ENCODE measurements at places on chromosomes 13 and 19. TPM values are rescaled to one million over a fixed set of nuclear protein-coding genes. Genes with fewer than 3 reads are reported as not detected.

DNA sequence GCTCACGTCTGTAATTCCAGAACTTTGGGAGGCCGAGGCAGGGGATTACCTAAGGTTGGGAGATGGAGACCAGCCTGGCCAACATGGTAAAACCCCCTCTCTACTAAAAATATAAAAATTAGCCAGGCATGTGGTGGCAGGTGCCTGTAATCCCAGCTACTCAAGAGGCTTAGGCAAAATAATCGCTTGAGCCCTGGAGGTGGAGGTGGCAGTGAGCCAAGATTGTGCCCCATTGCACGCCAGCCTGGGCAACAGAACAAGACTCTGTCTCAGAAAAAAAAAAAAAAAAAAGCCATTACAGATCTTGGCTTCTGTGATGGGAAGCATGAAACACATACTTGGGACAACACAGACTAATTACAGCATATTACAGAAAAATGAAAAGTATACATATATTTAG is 1404.5 kb upstream of the SPRY2 start:
- DNase-seq = no peak

DNA sequence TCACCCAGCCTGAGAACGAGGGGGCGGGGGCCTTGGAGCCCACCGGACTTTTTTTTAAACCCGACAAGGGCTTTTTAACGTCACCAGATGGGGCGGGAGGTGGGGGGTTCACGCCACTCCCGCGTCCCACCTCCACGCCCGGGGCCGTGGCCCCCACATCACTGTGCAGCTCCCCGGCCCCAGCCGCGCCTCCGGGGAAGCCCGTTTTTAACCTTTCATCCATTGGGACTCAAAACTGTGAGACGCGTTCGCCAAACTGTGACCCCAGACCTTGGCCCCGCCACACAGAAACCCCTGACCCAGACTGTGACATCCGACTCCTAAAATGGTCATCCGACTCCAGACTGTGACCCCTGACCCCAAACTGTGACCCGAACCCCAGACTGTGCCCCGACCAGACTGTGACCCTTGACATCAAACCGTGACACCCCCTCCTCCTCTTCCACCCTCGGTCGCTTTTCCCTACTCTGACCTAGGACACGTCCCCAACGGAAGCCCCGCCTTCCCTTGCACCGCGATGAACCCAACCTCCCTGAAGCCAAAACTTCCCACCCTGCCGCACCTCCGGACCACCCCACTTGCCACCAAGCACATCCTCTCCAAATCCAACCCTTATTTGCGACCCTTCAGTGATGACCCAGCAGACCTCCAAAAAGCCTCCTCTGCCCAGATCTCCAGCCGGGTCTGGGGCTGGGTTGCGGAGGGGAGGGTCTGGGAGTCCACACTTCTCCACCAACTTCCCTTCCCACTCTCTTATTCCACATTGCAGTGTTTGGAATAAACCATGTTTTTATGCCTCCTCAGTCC is 1.5 kb upstream of the GRWD1 start:
- DNase-seq = no peak

- DNase-seq = no peak
Observed at GRCh38 chr19:10643172-10643967, 10.8 kb upstream of the ILF3 start.

GRCh38 chr19:19460761-19461265 is 54.5 kb downstream of the TSSK6 start:
- DNase-seq = peak; percentile 66

The CCDC61 gene
- 9.8 TPM for total RNA-seq

GRCh38 chr13:99270518-99270917 is 12.3 kb upstream of the GPR18 start:
- no peak for DNase-seq

- no peak for DNase-seq
Observed at GRCh38 chr19:34485831-34486230, 4.3 kb downstream of the WTIP start.

DNA sequence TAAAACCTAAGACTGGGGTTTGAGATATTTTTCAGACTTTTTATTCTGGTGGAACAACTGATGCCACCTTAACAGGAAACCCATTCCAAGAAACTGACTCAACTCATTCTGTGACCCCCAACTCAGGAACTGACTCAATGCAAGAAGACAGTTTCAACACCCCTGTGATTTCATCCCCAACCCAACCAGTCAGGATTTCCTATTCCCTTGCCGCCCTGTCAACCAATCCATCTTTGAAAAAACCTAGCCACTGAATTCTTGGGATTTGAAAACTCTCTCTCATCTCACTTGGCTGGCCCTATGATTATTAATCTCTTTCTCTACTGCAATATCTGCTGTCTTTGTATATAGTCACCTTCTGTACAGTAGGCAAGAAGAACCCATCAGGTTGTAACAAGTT is 1211.9 kb upstream of the ATXN8OS start:
- no peak for DNase-seq

The RUBCNL gene
- total RNA-seq = 4.4 TPM

The KISS1R gene
- total RNA-seq = not detected

DNA sequence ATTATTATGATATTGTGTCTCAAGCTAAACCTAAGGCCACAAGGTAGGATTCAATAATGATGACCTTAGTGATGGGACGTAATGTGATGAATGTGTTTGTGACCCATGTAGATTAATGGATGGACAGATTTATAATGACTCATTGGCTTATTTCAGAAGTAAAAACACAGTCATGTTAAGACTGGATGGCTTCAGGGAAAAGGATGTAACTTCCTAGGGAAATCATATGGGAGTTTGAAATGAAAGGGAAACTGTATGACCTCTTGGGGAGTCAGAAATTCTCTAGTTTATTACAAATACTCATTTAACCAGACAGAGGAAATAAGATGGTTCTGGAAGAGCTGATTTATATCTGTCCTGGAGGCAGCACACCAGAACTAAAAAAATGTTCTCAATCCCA is 2.9 kb downstream of the EDNRB start:
- no peak for DNase-seq

Data from adrenal gland (tissue), 19 donors.